ENCODE measurements at places on chromosomes 5 and 9.
A peak's percentile ranks its signal among the peaks of the same experiment; 100 is the strongest.

DNA sequence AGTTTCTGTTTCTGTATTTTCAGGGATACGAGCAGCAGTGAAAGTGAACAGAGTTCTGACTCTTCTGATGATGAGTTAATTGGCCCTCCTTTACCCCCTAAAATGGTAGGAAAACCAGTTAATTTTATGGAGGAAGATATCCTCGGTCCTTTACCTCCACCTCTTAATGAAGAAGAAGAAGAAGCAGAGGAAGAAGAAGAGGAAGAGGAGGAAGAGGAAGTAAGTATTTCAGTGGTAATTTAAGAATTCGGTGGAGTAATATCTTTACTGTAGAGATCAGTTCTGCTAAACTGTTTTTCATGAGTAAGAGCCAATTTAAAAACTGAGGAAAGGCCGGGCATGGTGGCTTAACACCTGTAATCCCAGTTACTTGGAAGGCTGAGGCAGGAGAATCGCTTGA lies 17.2 kb downstream of the WDR70 start:
- DNase-seq = no peak

DNA sequence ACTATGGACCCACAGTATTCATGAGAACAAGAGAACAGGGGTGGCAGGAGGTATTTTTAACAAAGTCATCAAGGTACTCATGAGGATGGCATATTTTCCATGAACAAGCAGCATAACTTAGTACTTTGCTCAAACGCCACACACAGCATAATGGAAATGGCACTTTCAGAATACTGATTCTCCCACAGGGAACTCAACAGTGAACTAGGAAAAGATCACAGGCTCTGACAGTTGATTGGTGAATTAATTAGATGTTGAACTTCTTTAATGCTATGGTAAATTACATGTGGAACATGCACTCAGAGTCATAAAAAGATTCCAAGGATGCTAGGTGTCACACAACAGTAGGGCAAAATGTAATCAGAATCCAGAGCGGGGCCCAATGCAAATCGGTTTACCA lies 1088.6 kb upstream of the C9orf72 start:
- no peak for DNase-seq

GRCh38 chr9:91567642-91568274 lies 144.1 kb upstream of the NFIL3 start:
- no peak for DNase-seq

GRCh38 chr5:174751154-174752000 lies 27.0 kb downstream of the MSX2 start:
- no peak for DNase-seq

DNA sequence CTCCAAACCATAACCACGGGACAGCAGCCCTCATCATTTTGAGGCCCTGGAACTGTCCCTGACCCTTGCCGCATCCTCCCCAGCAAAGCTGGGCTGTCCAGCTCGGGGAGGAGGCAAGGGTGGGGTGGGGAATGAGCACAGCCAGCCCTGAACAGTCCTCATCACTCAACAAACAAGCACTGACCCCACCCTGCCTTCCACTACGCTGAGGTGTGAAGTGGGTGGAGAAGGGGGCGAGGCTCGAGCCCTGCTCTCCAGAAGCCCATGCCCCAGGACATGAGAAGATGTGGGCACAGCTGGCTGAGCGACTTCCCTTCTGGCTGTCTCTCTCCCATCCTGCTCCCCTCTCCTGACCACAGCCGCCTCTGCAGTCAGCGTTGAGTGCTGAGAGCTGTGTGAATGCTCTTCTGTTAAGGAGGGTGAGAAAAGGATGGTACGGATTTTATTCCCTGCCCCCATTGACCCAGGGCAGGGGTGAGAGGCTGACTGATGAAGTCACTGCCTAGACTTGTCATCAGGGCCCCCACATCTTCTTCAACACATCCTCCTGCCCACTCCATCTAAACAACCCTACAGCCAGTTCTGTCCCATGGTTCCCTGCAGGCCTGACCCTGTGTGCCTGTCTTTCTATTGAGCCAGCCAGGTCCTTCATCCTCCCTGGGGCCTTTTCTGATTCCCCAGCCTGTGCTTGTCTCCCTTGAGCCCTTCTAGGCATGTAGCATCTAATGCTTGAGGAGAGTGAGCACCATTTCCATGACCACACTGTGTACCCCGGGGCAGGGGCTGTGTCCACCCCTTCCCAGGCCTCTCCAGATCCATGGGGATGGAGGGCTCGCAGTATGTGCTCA lies 276.0 kb downstream of the FSTL4 start:
- no peak for DNase-seq

- DNase-seq = no peak
These were observed 2.0 kb downstream of the OGN start for GRCh38 chr9:92402360-92402759.

GRCh38 chr5:14148890-14149671 lies 5.9 kb downstream of the TRIO start:
- DNase-seq = no peak

DNA sequence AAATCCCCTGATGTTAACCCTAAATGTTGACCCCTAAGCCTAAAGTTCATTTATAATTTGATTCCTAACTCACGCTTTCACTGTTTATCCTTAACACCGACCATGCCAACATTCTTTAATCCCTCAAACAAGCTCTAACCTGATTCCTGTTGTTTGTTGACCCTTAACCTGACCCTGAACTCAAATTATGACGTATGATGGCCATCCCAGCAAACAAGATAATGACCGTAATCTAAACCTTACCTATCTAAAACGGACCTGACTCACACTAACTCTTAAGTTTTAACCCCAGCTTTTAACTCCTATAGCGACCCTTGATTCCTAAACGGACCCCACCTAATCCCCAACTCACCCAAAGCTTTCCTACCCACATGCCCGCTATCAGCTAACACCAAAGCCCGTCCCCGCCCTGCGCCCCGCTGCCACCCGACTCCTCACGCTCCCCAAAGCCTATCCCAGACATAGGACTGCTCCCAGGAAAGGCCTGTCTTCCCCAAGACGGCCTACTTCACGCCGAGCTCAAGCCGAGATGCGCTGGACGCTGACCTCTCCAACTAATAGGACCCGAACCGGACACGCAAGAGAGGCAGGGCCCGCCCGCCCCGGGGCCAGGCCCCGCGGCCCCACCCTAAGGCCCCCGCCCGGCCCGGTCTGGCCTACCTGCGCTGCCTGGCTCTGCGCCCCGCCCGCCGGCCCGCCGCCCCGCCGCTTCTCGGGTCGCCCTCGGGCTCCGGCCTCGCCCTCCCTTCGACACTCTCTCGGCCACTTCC lies 395 bp downstream of the TLN1 start:
- no peak for DNase-seq

DNA sequence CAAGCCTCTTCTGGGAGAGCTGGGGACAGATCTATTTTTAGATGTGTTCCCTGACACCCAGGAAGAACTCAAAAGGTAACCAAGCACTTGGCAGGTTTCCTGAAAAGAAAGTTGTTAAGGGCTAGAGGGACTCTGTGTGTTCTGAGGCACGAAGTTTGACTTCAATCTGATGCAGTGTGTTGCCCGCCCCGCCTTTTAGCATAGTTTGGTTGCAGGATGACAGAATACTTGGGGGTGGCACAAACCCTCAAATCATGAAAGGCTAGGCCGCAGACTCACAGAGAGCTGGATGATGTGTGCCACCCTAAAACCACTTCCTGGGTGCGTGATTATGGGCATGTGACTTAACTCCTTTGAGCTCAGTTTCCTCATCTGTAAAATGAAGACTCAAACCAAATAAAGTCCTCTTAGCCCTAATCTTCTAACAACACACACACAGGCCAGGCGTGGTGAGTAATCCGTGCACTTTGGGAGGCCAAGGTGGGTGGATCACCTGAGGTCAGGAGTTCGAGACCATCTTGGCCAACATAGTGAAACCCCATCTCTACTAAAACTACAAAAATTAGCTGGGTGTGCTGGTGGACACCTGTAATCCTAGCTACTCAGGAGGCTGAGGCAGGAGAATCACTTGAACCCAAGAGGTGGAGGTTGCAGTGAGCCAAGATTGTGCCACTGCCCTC lies 12.8 kb upstream of the NDFIP1 start:
- DNase-seq = peak; percentile 81

DNA sequence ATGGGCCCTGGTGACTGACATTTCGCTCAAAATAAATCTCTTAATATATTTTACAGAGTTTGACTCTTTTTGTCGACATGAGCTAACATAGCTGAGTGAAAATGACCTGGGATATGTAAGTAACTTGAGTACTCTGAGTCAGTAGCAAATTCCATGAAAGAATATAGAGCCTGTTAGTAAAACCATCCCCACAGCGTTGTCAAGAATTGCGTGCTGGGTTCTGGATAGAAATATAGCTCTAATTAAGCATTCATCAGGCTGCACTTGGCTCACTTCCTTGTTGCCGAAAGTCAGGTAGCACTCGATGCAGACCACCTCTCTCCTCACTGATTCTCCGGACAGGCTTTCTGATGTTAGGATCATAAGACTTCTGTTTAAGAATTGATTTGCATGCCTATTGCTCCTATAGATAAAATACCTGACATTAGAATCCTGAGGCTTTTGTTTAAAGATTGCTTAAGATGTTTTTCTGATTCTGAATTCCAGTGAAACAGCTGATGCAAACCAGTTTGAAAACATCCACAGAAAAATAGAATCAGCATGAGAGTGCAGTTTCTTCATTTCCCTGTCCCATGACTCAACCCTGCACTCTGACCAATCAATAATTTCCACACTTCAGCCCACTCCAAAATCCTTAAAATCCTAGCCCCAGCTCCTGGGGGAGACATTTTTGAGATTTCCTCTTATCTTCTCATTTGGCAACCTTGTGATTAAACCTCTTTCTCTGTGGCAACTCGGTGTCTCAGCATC lies 310.6 kb downstream of the DIRAS2 start:
- DNase-seq = no peak

GRCh38 chr9:116939614-116940013 lies 252.5 kb downstream of the TRIM32 start:
- DNase-seq = no peak

DNA sequence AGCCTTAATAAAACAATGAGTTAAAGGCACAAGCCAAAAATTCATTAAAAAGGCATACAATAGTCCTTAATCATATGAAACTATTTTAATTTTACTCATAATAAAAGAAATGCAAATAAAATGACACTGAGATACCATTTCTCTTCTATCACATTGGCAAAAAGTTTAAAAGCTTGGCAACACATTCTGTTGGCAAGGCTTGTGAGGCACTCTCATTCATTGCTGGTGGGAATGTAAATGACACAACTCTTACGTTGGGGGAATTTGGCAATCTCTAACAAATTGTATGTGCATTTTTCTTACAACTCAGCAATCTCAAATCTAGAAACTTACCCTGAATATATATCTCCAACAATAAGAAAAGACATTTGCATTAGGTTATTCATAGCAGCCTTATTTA lies 111.6 kb downstream of the PRELID2 start:
- no peak for DNase-seq

DNA sequence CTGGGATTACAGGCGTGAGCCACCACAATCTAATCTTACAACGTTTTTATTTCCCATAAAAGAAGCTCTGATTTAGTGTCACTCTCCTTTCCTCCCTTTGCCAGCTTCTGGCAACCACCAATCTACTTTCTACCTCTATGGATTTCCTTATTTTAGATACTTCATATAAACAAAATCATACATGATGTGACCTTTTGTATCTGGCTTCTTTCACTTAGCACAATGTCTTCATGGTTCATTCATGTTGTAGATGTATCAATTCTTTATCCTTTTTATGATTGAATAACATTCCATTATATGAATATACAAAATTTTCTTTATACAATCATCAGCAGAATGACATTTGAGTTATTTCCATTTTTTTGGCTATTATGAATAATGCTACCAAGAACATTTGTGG lies 9.7 kb upstream of the TRIO start:
- no peak for DNase-seq

DNA sequence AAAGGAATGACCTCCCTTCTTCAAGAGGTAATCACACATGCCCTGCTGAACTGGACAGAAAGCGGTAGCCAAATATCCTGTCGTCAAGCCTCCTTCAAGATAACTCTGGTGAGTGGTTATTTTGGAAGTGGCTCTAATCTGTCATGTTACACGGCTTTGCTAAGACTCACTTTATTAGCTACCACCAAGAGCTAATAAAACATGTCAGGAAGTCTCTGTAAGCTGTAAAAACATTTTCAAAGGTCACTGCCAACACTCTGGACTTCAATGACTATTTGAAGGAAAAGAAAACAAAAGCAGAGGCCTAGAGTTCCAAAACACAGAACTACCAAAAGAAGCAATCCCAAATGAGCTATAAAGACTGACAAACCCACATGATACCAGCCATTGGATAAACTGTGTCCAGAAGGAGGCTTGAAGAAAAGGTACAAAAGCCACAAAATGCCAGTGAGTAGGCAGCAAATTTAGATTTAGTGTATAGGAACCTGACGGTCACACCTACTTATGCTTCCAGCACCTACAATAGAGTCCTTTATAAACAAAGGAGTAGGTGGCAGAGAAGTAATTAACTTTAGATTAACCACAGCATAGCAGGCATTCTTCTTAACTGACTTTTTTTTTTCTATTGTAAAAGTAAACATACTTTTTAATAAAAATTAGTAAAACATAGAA lies 97.3 kb upstream of the EQTN start:
- no peak for DNase-seq

DNA sequence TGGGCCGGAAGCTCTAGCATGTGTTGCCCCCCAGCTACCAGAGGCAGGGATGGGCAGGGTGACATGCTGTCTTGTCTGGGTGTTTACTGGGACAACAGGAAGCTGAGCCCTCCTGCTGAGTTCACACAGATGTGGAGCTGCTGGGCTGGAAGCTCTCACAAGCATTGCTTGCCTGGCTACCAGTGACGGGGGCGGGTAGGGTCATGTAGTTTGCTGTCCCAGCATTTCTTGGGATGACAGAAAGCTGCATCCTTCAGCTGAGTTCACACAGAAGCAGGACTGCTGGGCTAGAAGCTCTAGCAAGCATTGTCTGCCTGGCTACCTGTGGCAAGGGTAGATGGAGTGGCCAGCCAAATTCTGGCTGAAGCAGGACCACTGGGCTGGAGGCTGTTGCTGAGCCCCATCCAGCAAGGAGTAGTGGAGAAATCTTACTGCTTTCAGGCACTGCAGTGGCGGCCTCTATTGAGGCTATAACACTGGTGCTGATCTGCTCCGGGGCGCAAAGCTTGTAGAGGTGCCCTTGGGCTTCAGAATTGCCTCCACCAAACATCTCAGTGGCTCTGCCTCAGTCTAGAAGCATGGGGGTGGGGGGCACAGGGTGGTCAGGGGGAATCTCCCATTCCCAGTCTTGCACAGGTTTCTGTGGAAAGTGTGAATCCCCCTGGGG lies 25.1 kb downstream of the POLK start:
- DNase-seq = no peak

DNA sequence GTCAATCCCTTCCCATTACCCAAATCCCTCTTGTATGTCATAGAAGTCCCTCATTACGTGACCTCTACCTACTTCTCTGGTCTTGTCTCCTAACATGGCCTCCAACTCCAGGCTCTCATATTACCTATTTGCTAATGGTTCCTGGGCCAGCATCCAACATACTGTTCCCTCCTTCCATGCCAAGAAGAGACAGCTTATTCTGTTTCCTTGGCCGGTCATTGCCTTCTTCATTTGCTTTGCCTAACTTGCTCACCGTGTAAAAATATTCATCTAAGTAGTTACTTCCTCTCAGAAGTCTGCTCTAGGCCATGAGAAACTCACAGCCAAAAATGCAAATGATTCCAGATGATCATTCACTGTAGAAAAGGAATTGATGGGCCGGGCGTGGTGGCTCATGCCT lies 8.9 kb upstream of the IL6ST start:
- DNase-seq = no peak

GRCh38 chr5:74457876-74458275 lies 182.7 kb downstream of the ENC1 start:
- no peak for DNase-seq

GRCh38 chr5:7412409-7412808 lies 16.5 kb downstream of the ADCY2 start:
- DNase-seq = no peak

Data from T-helper 22 cell (primary cell).